ENCODE measurements at places on chromosomes 4 and X.

DNA sequence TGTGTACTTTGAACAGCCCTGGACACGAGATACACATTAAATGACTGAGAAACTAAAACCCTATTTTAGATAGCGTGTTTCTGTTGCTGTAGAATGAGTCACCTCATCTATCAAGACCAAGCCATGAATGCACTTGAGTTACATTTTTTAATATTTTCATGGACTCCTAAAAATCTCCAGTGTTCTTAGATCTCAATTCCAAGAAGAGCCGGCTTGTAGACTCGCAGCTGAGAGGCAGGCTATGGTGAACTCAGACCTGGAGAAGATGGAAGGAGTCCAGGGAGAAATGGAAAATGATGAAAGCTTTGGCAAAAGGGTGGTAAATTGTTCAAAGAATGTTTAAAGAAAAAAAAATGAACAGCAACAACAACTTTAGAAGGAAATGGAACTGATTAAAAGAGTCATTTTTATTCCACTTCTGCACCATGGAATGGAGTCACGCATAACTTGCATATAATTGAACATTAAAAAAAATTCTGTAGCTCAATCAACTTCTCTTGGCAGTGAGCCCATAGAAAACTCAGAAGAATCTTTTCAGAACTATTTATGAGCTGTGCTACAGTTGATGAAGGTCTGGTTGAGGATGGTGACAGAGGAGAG, 129.8 kb downstream of the MXRA5 start:
- no peak for DNase-seq

DNA sequence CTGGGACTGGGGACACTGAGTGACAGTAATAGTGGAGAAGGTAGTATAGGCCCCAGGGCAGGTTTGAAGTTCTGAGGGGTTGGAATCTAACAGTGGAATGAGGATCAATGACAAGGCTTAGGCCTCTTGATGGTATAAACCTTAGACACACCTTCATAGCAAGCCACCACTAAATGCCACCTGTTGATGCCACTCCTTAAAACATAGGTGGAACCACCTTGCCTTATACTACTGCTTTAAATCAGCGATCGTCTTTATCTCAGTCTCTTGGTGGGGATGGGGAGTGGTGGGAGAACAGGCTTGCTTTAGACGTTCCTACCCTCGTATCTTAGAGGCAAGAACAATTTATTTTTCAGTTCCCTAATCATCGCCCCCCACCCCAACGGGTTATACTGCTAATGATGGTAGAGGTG, 1.2 kb downstream of the RAB33B start:
- DNase-seq, result no peak

GRCh38 chr4:176645246-176645960, 147.3 kb downstream of the VEGFC start:
- no peak for DNase-seq

GRCh38 chr4:74228691-74229640, 71.0 kb downstream of the MTHFD2L start:
- DNase-seq, result peak; percentile 25

GRCh38 chr4:12084690-12085089, 656.0 kb upstream of the HS3ST1 start:
- DNase-seq, result no peak

GRCh38 chr4:105622269-105622668, 69.8 kb downstream of the ARHGEF38 start:
- no peak for DNase-seq

DNA sequence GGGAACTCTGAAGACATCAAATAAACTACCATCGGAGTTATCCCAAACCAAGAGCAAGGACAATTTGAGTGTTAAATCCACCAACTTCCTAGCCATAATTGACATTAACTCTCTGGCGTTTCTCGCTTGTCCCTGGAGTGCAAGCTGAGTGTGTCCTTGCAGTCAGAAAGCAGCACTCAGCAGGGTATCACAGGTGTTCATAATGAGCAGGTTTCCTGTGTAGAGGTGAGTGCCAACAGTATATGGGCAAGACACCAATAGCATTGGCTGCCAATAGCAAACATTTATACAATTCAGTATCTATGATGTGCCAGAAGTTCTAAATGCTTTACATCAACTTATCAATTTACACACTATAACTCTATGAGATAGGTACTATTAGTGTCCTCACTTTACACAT, 11.2 kb downstream of the BLTP1 start:
- no peak for DNase-seq

DNA sequence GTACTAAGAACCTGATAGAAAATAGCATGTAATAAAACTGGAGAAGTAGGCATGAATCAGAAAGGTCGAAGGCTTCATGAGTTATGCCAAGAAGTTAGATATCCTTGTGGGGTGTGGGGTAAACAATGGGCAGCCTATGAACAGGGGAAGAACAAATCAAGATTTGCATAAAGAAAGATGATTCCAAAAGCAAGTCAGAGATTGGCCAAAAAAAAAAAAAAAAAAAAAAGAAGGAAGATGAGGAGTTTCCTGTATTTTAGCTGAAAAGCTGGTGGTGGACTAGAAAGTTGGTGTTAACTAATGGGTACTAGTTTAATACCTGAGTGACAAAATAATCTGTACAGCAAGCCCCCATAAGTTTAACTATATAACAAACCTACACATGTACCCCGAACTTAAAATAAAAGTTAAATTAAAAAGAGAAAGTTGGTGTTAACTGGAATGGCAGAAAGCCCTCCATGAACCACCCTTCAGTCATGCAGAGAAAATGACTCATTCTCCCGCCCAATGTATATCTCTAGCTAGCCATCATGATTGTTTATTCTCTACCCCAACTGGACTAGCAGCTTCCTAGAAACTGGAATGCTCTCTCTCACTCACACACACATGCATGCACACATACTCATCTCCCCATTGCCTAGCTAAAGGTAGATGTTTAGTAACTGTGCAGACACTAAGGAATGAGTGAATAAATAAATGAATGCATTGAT, 41.7 kb downstream of the ATP11C start:
- no peak for DNase-seq

DNA sequence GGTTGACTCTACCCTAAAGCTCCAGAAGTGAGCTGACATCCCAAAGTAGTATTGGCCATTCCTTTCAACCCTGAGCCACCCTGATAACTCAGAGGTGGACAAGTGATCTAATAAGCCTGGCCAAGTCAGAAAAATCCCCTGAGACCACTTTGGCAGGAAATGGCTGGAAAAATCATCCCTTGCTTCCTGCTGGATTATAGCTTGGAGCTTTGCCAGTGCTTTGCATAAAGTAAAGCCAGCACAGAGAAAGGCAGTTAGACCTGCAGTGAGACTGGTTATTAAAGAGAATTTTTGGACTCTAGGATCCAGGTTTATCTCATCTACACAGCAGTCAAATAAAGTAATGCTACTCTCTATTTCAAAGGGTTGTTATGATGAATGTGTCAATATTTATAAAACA, 6.4 kb downstream of the CXCL3 start:
- DNase-seq, result peak; percentile 30

Measured in NCI-H1048 (cell line).